Mucosa of gallbladder (tissue), 1 donor: ENCODE measurements at places on chromosomes 1 and 21.

DNA sequence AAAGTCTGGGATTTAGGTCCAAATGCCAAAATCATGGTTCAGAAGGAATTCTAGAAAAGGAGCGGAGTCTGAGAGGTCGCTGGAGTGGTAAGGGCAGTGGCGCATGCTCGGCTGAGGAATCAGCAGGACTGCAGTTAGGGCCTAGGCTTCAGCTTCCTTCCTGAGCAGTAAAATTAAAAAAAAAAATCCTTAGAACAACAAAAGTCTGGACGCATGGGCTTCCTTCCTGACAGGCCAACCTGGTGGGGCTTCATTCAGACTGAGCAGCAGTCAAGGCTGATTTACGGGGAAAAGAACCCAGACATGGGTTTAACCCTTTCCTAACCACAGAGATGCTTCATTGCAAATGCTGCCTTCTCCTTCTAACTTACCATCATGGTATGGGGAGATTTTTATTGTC, 17.1 kb downstream of the RNF220 start:
- no peak for DNase-seq

DNA sequence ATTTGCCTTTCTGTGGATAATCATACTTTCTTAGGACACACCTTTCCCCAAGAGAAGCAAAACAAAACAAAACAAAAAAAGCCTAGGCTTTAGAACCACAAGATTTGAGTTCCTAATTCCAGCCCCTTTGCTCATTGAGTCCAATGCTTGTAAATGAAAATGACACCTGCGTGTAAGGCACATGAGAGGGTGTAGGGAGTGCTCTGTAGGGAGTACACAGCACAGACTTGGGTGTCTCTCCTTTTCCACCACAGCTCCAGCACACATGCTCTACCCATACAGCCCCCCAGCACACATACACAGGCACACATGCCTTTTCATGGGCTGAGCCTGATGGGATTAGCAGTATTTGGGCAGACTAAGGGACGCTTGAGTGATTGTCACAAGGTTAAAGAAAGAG, 9.2 kb upstream of the NGF start:
- no peak for DNase-seq

DNA sequence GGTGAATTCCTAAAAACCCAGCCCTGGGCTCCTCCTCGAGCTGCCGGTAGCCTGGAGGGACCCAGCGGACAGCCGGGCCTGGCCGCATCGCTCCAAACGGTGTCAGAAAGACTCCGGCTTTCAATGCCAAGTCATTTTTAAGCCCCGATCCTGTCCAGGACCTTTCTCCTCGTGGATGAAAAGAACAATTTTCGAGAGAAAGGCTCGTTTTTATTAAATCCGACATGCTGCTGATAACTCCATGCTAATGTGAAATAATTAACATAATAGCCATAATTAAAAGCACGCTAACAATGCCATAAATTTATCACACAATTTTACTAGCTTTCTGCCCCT, 4.6 kb upstream of the FOXD3 start:
- DNase-seq: no peak

DNA sequence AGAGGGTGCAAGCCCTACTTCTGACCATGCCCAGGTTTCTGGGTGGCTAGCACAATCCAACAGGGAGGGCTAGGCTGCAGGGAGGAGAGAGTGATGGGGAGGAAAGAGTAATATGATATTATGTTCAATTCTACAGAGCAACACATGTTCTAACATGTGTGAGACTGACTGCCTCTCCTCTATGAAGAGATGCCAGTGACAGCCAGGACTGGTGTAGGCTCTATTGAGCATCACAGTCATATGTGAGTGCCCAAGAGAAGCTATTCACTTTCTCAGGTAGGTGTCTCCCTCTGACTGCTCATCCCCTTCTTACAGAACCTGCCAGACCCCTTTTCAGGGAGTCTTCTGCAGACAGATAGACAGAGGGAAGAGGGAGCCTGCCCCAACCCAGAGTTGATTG, 446.1 kb downstream of the SIPA1L2 start:
- DNase-seq: no peak
